ENCODE measurements at places on chromosomes 12 and 14. TPM values are rescaled to one million over a fixed set of nuclear protein-coding genes. Genes with fewer than 3 reads are reported as not detected.

DNA sequence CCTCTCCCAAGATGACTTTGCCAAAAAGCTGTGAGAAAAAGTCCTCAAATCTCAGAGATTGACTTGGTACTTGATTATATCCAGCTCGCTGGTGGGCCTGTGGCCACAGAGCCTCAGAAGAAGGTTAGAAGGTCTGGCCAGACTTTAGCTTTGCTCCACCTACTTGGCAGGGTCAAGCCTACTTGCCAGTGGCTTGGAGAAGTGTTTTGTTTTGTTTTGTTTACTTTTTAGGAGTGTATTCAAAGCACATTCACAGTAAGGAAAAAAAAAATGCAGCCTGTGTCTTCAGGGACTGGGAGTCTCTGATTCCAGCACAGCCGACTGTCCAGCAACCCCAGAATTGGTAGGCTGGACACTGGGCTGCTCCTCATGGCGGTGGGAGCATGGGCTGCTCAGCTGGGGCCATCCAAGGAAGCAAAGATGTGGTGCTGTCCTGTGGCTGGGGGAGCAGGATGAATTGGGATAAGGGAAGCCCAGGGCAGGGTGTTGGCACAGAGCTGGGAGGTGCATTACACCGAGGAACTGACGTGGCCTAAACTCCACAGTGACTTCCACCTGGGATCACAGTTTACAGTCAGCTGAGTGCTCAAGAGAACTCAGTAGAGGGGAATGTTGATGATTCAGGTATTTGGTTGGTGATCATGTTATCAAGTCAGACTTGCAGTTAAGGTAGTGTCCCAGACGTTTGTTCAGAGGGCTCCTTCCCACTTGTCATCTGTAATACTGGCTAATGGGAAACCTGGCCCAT is 73.5 kb downstream of the PPP2R5C start:
- DNase-seq, result no peak

DNA sequence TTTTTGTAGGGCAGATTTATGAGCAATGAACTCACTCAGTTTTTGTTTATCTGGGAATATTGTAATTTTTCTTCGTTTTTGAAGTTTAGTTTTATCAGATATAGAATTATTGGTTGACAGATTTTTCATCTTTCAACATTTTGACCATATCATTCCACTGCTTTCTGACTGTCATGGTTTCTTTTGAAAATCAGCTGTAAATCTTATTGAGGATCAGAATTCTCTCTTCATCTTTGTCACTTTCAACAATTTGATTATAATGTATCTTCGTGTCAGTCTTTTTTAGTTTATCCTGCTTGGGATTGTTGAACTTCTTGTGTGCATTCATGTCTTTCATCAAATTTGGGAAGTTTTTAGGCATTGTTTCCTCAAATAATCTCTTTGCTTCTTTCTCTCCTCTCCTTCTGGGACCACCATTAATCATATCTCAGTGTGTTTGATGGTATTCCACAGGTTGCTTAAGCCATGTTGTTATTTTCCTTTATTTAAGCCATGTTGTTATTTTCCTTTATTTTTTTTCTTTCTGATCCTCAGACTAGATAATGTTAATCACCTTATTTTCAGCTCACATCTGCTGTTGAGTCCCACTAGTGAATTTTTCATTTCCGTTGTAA is 229.7 kb upstream of the GARIN2 start:
- no peak for DNase-seq

DNA sequence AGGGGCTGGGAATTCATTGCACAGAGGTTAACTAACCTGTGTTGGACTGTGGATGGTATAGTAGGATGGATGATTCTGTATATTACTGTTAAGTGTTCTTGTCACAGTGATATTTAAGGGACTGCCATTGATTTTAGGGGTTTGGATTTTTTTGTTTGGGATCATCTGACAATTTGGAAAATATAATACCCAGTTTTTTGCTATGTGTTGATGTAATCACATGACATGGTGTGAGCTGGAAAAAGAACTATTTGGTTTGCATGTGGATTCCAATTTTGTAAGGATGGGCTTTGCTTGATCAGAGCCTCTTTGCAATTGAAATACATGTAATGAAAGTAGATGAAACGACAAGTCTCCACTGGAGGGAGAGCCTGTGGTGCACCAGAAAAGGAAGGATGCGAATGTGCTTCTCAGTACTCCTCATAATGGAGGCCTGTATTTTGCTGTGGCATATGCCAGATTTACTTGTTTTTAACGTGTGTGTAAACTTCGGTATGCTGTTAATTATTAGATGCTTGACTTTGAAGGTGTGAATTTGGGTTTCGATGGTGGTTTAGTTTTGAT is 2.7 kb downstream of the DYRK2 start:
- DNase-seq, result peak; percentile 27

DNA sequence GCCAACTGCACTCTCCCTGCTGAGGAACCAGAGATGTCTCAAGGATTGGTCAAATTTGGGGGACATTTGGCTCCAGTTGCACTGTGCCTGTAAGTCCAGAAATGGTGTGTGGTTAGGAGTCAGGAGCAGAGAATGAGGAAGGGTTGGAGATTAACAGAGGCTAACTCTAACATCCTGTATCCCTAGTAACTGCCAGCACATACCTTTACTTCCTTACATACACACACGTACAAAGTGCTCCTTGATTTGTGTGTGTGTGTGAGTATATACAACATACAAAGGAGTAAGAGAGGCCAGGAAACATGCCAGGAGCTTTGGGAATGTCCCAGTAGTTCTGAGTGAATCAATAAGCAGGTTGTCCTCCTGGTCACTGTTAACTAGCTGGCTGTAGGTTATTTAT is 39.8 kb upstream of the NRXN3 start:
- peak; percentile 54 for DNase-seq

The OLR1 gene
- total RNA-seq, result not detected

- DNase-seq, result no peak
Observed at GRCh38 chr12:29883525-29883924, 99.8 kb upstream of the TMTC1 start.

GRCh38 chr12:5033883-5034282 is 9.8 kb upstream of the KCNA5 start:
- DNase-seq, result no peak

DNA sequence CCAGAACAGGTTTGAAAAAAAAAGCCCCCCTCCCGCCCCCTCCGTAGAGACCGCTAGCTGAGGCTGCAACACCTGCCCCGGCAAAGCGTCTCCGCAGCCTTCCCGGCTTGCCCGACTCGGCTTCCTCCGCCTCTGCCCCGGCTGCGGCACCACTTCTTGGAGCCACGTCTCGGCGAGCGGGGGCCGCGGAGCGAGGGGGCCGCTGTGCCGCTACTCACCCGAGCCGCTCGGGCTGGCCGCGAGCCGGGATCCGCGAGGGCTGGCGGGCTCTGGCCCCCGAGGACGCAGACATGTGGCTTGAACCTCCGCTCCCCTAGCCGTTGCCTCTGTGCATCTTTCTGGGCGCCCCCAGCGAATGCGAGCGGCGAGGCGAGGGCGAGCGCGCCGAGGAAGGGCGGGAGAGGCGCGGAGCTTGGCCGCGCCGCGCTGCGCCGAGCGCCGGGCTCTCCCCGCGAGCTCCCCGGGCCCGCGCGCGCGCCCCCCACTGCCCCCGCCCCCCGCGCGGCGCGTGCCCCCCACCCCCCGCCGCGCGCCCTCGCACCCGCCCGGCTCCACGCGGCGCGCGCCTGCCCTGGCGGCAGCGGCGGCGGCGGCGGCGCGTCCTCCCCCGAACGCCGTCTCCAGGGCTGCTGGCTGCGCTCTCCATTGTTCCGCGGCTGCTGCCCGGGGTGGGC is 249.5 kb downstream of the APAF1 start:
- DNase-seq, result no peak

The CBLN3 gene
- 1.7 TPM for total RNA-seq

The NPFF gene
- not detected for total RNA-seq

The TEX22 gene
- total RNA-seq, result 2.8 TPM

DNA sequence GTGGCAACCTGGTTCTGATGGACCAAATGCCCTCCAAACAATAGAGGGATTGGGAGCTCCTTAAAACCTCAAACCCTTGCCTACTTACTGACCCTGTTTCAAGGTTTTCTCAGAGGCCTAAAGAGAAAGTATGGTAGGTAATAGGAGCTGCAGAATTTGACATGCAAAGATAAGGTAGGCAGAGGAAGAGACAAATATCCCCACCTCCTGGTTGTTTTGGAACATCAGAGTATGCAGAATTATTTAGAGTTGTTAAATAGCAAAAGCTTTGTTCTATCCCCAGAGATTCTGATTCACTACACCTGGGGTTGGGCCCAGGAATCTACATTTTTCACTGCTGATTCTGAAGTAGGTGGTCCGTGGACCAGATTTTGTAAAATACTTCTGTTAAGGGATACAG is 421.2 kb downstream of the SOX5 start:
- no peak for DNase-seq

The C12orf50 gene
- 0.33 TPM for total RNA-seq

The FSCB gene
- total RNA-seq, result not detected

GRCh38 chr14:52860209-52860608 is 68.8 kb upstream of the GNPNAT1 start:
- no peak for DNase-seq

The ALX1 gene
- 2.9 TPM for total RNA-seq

DNA sequence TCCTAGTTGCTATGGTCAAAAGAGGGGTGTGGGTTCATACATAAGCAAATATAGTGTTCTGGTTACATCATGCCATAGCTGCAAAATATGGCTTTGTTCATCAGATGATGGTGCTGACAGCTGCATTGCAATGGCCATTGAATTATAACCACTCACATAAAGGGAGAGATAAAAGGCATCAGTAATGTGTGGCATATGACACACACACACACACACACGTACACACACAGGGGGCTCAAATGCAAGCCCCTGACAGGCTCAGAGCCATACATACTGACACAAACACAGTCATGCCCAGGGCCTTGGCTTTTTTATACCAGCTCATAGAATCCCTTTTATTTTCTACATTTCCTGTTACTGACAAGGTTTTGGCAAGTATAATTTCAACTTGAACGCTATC is 698.9 kb downstream of the BCL11B start:
- DNase-seq, result no peak

The GALNT6 gene
- total RNA-seq, result 45.3 TPM

The CMA1 gene
- not detected for total RNA-seq

GRCh38 chr12:52181746-52182145 is 10.1 kb downstream of the KRT80 start:
- no peak for DNase-seq

The RGS6 gene
- total RNA-seq, result not detected

GRCh38 chr12:10165421-10165820 is 6.5 kb downstream of the OLR1 start:
- DNase-seq, result no peak

The ING4 gene
- total RNA-seq, result 24.9 TPM

The CCDC175 gene
- not detected for total RNA-seq

DNA sequence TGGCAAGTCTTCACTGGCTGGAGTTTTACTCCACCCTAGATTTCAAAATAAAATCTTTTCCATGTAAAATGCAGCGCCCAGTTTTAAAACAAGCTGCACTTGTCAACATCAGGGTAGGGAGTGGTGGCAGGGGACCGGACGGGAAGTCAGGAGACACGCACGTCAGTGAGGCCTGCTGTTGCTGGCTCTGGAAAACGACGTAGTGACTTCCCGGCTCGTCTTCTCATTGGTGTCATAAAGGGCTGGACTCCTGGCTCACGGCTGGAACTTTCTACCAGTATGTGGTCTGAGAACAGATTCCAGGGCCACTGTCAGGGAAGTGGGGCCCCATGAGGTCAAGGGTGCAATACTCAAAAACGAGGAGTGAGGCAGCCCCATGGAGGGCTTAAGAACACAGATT is 64.2 kb upstream of the FOXN3 start:
- DNase-seq, result no peak

DNA sequence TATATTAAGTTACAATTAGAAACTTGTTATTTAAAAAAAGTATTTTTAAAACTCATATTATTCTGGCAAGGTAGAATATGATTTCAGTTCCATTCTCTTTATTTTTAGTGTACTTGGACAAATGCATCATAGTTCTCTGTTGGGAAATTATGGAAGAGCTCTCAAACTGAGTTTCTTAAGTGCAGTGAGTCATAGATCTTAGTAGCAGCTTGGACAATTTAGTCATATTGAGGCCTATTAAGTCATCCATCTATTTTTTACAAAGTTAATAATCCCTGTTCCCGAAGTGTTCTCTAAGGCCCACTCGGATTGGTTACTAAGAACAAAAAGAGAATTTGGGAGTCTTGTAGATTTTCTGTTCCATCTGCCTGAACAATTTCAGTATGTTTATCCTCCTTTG is 113.9 kb downstream of the ANO4 start:
- DNase-seq, result no peak

- no peak for DNase-seq
Observed at GRCh38 chr12:2555487-2556082, 239.2 kb upstream of the FKBP4 start.

GRCh38 chr12:124114316-124114715 is 141.3 kb downstream of the ZNF664 start:
- no peak for DNase-seq

- DNase-seq, result no peak
Observed at GRCh38 chr12:68414988-68415387, 82.8 kb upstream of the MDM1 start.

- DNase-seq, result no peak
Observed at GRCh38 chr14:91146661-91147060, 32.8 kb downstream of the DGLUCY start.

- no peak for DNase-seq
Observed at GRCh38 chr14:20808162-20808483, 5.5 kb upstream of the RNASE1 start.

The VRTN gene
- total RNA-seq, result not detected

The LRRC23 gene
- total RNA-seq, result 6.0 TPM
